ENCODE measurements at places on chromosomes 4 and X. TPM values are rescaled to one million over a fixed set of nuclear protein-coding genes. Genes with fewer than 3 reads are reported as not detected.

The UGT2B7 gene
- total RNA-seq = 13.5 TPM

The SPANXA1 gene
- not detected for total RNA-seq

The FHIP1A gene
- 27.1 TPM for total RNA-seq

The MAGEA4 gene
- total RNA-seq = not detected

The TLR6 gene
- total RNA-seq = 6.3 TPM

The ATOH1 gene
- total RNA-seq = not detected

The USP46 gene
- total RNA-seq = 13.4 TPM

The RBMXL3 gene
- total RNA-seq = not detected
